ENCODE measurements at places on chromosomes 7 and 10. TPM values are rescaled to one million over a fixed set of nuclear protein-coding genes. Genes with fewer than 3 reads are reported as not detected.

Gene MOGAT3
- not detected for total RNA-seq

DNA sequence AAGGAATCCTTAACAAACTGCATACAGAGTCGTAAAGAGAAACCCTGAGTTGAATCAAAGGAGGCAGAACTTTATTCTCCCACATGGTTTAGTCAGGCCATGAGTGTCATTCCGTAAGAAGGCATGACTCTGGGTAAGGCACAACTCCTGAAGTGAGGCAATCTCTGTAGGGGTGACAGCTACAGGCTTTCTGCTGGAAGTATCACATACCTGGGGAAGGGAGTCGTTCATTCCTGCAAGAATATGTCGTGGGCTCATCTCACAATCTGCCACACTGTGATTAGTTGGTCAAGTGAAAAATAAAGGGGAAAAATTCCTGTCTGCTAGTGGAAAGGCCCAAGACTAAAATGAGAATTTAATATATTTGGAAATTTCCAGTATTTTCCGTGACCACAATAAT, 392.6 kb downstream of the POM121L12 start:
- no peak for DNase-seq

DNA sequence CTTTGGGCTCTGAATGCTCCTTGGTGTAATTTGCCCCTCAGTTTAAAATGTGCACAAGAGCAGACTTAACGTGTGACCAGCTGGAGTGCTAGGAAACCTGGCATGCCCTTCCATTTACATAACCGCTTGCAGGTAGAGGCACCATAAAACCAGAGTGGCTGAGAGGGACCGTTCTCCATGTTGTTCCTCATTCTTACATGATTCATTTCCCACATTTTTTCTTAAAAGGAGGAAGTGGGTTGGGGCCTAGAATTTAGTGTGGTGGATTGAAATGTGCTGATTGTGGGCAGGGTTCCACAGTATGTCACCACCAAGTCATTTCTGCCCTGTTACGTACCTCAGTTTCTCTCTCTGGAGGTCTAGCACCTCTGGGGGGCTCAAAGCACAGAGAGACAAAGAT, 375.8 kb upstream of the VSTM2A start:
- no peak for DNase-seq

DNA sequence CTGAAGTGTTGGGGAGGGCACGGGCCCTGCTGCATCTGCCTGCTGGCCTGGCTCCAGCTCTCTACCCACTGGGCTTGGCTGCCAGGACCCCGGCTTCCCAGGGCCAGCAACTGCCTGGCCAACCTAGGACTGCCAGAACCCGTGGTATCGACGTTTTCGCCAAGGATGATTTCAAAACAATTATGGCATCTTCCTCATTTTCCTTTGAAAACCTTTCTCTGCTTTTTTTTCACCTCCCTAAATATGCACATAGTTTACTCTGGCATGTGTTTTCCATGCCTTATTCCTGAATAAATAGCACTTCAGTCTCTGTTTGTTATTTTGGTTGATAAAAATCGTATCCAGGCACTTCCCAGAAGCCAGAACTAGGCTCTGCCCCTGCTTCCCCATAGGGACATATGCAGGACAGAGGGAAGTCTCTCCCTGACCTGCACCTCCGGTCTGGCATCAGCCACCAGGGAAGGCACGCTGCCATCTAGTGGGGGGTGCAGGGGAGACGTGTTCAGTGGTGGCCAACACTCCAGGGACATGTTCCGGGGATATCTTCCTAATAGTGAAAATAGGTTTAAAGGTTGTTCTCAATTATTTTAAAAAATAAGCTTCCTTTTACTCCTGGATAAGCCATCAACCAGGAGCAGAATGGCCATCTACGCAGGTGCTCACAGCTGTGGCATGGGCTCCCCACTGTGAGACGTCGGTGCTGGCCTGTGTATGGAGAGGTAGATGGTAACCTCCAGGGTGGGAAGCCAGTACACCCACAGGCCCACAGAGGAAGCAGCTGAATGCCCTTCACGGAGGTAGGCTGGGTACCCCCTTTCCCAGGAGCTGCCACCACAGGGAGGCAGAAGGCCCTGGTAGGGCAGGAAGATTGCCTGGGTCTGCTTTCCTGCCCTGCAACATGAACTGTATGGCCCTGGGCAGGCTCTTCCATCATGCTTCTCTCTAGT, 30.7 kb upstream of the ANTXRL start:
- DNase-seq = peak; percentile 86

Gene FAM3C
- total RNA-seq = 47.5 TPM

- DNase-seq = no peak
Observed at GRCh38 chr10:101967713-101968112, 88.3 kb downstream of the ARMH3 start.

- DNase-seq = no peak
Observed at GRCh38 chr7:103937680-103938079, 51.8 kb downstream of the RELN start.

- DNase-seq = no peak
Observed at GRCh38 chr10:119973281-119973680, 80.8 kb downstream of the SEC23IP start.

- DNase-seq = no peak
Observed at GRCh38 chr10:110207805-110208613, 604 bp downstream of the MXI1 start.

Gene GPRIN2
- not detected for total RNA-seq

- no peak for DNase-seq
Observed at GRCh38 chr10:47295411-47295810, 4.6 kb upstream of the GDF10 start.

GRCh38 chr7:132457658-132458057, 118.6 kb downstream of the PLXNA4 start:
- DNase-seq = no peak

Gene SP4
- total RNA-seq = 5.2 TPM

Gene ADAM22
- total RNA-seq = 4.3 TPM

GRCh38 chr10:114810926-114811325, 10.7 kb upstream of the FHIP2A start:
- DNase-seq = no peak

Gene LIPK
- not detected for total RNA-seq

- no peak for DNase-seq
Observed at GRCh38 chr7:22240904-22241571, 115.9 kb downstream of the RAPGEF5 start.

DNA sequence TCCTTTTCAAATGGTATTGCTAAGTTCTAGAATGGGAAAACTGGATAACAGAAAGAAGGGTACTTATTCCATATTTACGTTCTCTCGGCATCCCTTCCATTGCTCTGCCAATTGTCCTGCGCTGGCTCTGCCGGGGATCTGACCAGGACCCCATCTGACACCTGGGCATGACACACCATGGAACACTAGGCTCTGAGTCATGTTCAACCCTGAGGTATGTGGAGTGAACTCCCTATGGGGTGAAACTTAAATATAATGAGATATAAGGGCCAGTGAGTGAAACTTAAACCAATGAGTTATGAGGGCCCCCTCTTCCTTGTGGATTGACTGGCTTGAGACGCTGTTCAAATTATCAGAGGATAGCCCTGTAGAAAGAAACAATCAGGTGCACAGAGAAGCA, 55.1 kb upstream of the ZEB1 start:
- DNase-seq = no peak

DNA sequence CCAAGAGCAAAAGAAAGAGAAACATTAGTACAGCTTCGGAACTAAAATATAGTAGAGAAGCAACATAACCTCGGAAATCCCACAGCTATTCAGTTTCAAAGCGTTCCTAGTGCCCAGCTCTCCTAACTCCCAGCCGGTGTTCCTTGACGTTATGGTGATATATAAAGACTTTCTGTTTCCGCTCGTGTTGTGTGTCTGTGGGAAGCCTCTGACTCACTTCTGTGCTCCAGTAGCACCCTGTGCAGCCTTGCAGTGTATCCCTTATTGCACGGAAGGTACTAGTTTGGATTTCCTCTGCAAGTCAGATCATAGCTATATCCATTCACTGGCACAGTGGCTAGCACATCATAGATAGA, 535 bp downstream of the ASAH2B start:
- DNase-seq = peak; percentile 22

Gene OR2A1
- not detected for total RNA-seq

GRCh38 chr7:8125680-8126444, 136.1 kb downstream of the ICA1 start:
- DNase-seq = peak; percentile 31

- DNase-seq = no peak
Observed at GRCh38 chr7:24039991-24040624, 243.9 kb upstream of the NPY start.

Gene RELN
- total RNA-seq = 3.6 TPM

- DNase-seq = no peak
Observed at GRCh38 chr7:154167807-154168206, 115.6 kb downstream of the DPP6 start.

DNA sequence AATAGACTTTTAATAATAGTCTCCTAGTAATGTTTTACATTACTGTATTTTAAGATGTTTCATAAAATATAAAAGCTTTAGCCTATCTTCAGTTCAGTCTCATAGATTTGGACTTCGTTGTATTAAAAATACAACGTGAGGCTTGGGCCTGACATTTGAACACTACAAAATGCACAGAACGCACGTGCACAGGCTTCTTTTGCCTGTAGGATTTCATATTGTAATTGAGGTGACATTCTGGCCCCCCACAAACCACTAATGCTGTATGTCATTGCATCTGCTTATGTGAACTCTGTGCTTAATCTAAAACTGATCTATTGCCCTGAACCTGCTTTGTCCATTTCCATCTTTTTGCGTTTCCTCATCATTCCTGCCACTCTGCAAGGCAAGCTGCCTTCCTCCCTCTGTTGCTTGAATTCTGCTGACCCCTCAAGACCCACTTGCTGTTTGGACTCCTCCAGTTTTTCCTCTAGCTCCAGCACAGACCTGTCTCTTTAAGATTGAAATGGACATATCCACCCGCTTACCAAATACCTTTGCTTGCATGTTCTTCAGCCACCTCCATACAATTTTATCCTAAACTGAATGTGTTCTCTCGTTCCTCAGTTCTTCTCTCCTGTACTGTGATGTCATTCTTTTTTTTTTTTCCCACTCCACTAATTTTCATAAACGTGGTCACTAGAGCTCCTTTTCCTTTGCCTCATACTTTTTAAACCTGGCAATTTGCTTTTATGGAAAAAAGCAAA, 12.4 kb downstream of the PRKAR2B start:
- DNase-seq = no peak

- no peak for DNase-seq
Observed at GRCh38 chr7:105196473-105196872, 182.5 kb downstream of the KMT2E start.

DNA sequence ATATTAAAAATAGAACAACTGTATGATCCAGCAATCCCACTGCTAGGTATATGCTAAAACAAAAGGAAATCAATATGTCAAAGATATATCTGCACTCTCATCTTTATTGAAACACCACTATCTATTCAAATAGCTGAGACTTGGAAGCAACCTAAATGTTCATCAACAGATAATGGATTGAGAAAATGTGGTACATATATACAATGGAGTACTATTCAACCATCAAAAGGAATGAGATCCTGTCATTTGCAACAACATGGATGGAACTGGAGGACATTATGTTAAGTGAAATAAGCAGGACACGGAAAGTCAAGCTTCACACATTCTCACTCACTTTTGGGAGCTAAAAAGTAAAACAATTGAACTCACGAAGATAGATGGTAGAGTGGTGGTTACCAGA, 610.1 kb upstream of the SEMA3D start:
- no peak for DNase-seq

- no peak for DNase-seq
Observed at GRCh38 chr10:117132751-117133231, 5.3 kb downstream of the VAX1 start.

GRCh38 chr10:131678171-131678570, 222.6 kb upstream of the PPP2R2D start:
- DNase-seq = no peak

Gene NKX2-3
- total RNA-seq = not detected

- no peak for DNase-seq
Observed at GRCh38 chr7:44469461-44470134, 20.9 kb downstream of the NUDCD3 start.

DNA sequence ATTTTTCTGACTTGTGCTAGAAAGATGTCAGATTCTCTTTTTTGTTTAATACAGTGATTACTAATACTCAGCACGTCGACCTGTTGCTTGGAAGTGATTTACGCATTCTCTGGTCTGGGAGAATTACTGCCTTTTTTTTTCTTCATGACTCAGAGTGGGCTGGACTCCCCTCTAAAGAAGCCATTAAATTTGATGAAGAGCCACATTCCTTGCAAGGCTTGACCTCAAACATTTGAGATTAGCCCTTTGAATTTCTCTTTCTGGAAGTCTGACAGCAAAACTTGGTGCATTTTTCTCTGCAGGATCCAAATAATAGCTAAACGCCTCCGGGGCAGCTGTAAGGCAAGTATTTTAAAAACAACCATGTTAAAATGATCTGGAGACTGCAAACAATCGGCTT, 171.6 kb downstream of the GALNT17 start:
- DNase-seq = no peak

- DNase-seq = no peak
Observed at GRCh38 chr7:156198277-156198676, 386.0 kb upstream of the SHH start.

DNA sequence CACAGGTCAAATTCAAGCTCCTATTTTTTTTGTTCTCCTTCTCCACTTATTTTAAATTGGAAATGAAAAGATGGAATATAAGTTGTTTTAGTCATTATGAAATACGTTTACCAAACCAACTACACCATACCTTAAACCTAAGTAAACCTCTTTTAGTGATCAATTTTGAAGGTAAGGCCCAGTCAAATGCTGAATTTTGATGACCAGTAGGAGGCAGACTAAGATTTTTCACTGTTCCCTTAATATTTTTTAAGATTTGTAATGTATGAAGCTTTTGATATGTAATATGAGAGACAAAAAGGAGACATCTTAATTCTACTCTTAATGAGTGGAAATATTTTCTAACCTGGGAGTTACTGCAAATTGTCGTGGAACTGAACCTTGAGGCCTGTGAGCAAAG, 311.6 kb downstream of the EXOC4 start:
- DNase-seq = no peak

DNA sequence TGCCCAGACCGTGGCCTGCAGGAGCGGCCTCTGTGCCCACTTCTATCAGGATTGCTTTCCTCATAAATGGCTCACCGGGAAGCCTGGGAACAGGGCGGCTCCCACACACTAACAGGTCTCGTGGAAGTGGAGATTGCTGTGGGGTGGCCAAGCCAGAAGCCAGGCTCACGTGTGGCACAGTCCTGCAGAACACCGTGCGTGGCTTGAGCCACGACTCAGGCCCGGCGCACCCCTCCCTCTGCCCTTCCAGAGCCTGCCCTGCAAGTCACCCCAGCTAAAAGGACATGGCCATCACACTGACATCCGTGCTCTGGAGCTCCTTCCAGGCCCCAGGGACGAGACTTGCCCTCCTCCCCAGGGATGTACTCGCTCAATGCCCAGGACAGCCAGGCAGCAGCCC, 7.0 kb downstream of the GPER1 start:
- no peak for DNase-seq

DNA sequence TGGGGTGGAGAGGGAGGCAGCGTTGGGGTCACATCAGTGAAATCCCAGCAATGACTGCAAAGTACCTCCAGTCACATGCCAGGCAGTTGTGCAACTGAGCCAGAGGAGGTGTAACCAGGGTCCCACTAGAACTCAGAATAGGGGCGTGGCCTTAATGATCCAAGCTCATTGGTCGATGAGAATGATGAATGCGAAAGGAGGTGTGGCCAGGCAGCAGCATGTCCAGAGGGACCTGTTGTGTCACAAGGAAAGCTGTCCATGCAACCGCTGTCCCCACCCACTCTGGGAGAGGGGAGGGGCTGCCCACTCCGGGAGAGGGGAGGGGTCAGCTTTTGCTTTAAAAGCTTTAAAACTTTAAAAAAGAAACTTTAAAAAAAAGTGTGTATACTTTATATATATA, 25.3 kb upstream of the MTPAP start:
- no peak for DNase-seq

Measured in left cardiac atrium (tissue), 4 donors.